Calu3 (cell line): ENCODE measurements at places on chromosomes 5 and 9.
A peak's percentile ranks its signal among the peaks of the same experiment; 100 is the strongest.

- DNase-seq, result no peak
Measured at GRCh38 chr9:136309101-136309801, 5.4 kb upstream of the CCDC187 start.

DNA sequence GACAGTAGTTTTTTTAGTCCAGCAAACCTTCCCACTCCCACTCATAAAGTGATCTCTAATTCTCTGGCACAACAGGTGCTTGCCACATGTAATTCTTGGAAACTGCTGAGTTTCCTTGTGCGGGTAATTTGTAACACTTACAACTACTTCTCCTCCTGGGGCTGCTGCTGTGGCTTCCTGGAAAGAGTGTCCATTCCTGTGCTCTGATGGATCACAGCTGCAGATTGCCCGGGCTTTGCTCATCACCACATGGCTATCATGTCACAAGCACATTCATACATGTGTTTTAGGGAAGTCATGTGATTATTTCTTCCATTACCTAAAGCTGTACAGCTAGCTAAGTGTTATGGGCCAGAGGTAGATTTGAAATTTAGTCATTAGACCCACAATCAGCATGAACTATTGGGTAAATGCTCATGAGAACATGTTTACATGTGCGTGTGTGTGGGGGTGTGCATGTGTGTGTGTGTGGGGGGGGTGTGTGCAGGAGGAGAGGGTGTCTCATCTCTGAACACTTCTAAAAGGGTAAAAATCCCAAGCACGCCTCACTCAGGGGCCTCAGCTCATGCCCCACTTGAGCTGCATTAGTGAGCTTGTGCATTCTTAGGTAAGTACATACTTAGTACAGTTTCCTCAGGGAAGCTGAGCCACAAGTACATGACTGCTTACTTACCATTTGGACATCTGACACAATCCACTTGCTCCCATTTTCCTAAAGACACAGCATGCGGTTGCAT lies 118.1 kb upstream of the CCDC112 start:
- DNase-seq, result no peak

GRCh38 chr5:133106761-133107572 lies 55.2 kb downstream of the HSPA4 start:
- no peak for DNase-seq

GRCh38 chr9:129337336-129338140 lies 159.5 kb upstream of the IER5L start:
- DNase-seq, result no peak

GRCh38 chr9:89483592-89484474 lies 14.1 kb downstream of the SEMA4D start:
- DNase-seq, result no peak

DNA sequence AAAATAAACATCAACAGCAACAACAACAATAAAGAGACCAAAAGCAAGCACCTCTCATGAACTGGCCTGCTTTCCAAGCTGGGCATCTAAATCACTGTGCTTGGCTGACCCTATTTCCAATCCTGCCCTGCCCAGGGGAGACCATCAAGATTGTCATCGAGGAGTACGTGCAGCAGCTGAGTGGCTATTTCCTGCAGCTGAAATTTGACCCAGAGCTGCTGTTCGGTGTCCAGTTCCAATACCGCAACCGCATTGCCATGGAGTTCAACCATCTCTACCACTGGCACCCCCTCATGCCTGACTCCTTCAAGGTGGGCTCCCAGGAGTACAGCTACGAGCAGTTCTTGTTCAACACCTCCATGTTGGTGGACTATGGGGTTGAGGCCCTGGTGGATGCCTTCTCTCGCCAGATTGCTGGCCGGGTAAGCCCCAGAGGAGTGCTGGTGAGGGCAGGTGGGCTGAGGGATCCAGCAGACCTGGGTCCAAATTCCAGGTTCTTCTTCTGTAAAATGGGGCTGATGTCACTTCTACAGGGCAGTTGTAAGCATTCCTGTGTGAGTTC lies 15.6 kb downstream of the PTGS1 start:
- DNase-seq, result no peak

- DNase-seq, result no peak
Measured at GRCh38 chr5:163463063-163463435, 2.6 kb downstream of the HMMR start.

GRCh38 chr9:128499920-128500319 lies 4.6 kb upstream of the GLE1 start:
- no peak for DNase-seq

- DNase-seq, result no peak
Measured at GRCh38 chr9:114246558-114246957, 76.3 kb upstream of the ORM1 start.

DNA sequence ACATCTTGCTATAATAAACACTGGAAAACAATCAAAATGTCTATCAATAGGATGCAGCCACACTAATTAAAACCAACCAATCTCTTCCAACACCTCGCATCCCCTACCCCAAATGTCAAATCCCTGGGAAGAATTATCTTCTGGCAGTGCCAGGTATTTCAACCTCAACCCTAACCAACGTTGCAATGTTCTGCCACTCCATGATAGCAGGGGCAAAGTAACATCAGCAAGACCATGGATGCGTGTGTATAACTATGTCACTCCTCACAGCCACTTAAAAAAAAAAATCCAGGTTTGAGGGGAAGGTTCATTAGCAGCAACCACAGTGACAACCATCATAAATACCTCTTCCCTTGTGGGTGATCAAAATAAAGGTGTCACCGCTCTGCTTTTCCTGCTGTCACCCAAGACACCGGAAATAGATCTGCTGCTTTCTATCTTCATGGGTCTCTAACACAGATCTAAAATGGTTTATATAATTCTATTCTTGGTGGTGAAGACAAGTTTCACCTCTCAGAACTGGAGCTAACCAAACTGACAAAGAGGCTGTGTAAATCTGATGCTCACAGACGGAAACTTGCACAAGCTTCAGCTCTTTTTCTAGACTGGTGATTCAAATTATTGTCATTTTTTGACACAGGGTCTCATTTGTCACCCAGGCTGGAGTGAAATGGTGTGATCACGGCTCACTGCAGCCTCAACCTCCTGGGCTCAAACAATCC lies 9.9 kb downstream of the HSPA9 start:
- DNase-seq, result no peak

DNA sequence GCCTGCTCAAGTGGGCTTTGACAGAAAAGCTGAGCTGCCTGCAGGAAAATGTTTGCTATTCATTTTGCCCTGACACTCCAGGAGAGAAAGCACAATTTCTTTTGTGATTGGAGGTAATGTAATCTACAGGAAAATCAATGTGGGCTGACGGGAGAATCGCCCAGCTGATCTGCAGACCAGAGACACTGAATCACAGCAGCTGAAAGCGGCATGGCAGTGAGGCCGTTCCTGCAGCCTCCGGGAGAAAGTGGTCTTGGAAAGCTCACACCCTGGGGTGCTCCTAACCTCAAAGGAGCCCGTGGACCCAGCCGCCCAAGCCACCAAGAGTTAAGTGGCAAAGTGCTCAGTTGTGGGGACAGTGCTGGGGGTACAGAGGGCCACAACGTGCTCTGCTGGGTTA lies 593.6 kb downstream of the BNC2 start:
- DNase-seq, result no peak

DNA sequence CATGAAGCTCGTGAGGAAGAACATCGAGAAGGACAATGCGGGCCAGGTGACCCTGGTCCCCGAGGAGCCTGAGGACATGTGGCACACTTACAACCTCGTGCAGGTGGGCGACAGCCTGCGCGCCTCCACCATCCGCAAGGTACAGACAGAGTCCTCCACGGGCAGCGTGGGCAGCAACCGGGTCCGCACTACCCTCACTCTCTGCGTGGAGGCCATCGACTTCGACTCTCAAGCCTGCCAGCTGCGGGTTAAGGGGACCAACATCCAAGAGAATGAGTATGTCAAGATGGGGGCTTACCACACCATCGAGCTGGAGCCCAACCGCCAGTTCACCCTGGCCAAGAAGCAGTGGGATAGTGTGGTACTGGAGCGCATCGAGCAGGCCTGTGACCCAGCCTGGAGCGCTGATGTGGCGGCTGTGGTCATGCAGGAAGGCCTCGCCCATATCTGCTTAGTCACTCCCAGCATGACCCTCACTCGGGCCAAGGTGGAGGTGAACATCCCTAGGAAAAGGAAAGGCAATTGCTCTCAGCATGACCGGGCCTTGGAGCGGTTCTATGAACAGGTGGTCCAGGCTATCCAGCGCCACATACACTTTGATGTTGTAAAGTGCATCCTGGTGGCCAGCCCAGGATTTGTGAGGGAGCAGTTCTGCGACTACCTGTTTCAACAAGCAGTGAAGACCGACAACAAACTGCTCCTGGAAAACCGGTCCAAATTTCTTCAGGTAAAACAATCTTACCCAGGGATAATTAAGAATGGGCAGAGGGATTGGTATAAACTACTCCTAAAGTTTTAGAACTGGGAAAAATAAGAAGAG lies 12.9 kb downstream of the ITGA1 start:
- DNase-seq, result peak; percentile 64
